ENCODE measurements at places on chromosomes 4 and X.

GRCh38 chr4:53900271-53900649, 164.1 kb downstream of the CHIC2 start:
- no peak for DNase-seq

DNA sequence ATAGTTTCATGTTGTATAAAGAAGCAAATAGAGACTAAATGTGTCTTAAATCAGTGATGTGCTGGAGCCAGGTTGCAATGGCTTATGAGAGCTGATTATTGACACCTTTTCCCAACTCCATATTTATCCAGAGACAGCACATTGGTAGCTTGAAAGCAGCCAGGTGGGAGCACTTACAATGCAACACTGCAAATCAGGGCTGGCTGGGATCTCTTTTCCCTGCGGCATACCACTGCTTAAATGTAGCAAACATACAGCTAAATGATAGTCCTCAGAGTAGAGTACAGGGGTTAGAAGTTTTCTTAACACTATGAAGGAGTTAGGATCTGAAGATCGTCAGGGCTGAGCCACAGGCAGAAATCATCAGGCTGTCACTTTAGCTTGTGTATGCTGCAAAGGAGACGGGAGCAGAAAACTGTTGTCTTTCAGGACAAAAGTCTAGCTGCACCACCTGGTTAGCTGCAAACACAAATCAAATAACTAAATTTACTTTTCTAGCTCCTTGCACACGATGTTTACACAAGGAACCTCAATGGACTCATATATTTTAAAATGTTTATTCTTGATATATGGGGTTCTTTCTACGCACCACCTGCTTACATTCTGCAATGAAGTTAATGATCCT, 527.3 kb downstream of the TLL1 start:
- no peak for DNase-seq

DNA sequence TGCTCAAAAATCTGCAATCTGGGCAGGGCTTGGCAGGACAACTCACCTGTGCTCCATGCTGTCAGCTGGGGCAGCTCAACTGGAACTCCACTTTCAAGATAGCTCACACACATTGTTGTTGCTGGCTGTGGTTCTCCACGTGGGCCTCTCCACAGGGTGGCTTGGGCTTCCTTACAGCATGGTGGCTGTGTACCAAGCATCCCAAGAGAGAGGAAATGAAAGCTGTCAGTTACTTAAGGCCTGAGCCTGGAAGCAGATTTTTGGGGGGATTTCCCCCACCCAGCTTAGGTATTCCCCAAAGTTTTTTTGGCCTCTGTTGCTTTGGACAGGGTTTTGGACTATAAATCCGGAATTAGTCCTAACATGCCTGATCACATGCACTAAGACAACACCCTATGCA, 81.0 kb downstream of the BCOR start:
- DNase-seq, result no peak

GRCh38 chrX:119826399-119826959, 26.3 kb downstream of the UPF3B start:
- no peak for DNase-seq

DNA sequence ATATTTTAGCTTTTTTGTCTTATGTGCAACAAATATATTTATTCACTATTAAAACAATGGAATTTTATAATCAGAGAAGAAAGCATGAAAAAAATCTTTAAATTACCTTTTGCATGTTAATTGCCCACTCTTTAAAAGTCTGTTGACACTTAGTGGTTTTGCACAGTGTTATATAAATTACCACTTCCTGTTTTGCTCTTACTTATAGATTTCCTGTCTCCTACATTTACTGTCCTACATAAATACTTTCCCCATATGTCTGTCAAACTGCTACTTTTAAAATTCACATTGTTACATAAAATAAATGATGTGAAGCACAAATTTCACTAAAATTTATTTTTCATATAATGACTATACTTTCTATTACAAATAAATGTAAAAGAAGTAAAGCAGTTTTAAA, 161.1 kb upstream of the NDST4 start:
- no peak for DNase-seq

GRCh38 chr4:51894059-51894645, 51.2 kb downstream of the DCUN1D4 start:
- DNase-seq, result no peak

- no peak for DNase-seq
Observed at GRCh38 chr4:169094656-169095231, 84.7 kb upstream of the CBR4 start.

GRCh38 chr4:170875868-170876267, 786.1 kb upstream of the AADAT start:
- no peak for DNase-seq

- no peak for DNase-seq
Observed at GRCh38 chr4:169841776-169842175, 84.0 kb upstream of the HPF1 start.

GRCh38 chrX:130295519-130296296, 27.0 kb upstream of the ZNF280C start:
- DNase-seq, result no peak

GRCh38 chr4:174580597-174580996, 58.3 kb upstream of the HPGD start:
- DNase-seq, result no peak

GRCh38 chrX:48597353-48598264, at the start of gene WDR13:
Gene WDR13, plus strand, starts transcription at chrX:48597492. Its CDS starts 505 bp downstream, at chrX:48597997.
- peak; percentile 88 for DNase-seq

GRCh38 chr4:95156452-95156765, 392.4 kb downstream of the UNC5C start:
- no peak for DNase-seq

DNA sequence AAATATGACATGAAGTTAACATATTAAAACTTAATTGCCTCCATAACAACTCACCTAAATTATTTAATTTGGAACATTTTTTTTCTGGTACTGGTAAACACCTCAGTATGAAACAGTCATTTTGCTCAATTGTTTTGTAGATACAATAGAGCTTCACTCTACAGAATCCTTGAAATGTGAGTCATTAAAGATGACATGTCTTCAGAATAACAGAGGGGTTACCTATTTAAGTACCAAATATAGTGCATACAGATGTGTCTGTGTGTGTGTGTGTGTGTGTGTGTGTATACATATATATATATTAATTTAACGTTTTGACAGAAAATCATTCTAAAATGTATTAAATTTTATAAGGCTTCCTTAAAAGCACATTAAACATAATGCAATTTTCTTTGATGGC, 297.6 kb downstream of the INPP4B start:
- no peak for DNase-seq

- DNase-seq, result no peak
Observed at GRCh38 chr4:105594099-105595010, 41.9 kb downstream of the ARHGEF38 start.

DNA sequence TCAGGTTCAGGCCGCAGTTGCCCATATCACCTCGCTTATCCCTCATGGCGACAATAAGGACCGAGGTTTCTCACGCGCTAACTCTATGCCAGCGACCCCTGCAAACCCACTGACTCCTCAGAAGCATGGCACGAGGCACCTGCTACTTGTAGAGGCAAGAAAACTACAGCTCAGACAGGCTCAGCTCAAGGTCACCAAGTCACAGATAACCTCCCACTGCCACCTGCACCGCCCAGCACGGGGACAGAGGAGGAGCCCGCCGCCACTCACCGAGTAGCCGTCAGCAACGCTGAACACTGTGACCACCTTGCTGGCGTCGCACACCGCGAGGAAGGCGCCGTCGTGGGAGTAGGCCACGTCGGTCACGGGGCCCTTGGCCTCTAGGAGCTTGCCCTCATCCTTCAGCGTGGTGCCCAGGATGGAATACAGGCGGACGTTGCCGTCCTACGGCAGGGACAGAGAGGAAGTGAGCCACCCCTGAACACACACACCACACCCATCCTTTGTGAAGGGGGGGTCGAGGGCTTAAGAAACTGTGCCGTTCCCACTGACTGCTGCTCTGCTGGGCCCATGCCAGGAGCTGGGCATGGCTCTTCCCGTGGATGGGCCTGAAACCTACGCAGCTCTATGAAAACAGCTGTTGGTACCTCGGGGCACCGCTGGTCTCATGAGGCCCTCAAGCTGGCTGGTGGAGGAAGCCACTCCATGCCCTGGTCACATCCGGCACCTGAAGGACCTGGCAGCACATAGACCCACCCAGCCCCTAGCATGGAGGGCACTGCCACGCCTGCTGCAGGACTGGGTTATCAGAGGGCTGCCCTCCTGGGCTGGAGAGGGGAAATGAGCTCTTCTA, 38.9 kb downstream of the WDR1 start:
- DNase-seq, result no peak

DNA sequence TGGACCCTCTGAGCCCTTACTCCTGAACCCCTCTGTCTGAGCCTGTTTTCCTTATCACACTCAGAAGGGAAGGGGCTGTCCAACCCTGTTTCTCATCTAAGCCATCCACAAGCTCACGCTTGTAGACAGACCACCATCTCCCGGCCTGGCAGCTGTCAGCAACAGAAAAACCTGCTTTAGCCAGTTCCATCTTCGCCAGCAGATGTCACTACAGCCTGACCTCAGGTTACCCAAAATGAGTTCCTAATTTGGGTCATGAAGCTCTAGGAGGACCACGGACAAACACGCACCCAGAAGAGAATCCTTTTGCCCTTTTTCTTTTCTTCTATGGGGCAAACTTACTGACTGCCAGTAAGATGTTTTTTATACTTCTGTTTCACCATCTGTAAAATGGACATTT, 445.4 kb downstream of the BCOR start:
- no peak for DNase-seq

DNA sequence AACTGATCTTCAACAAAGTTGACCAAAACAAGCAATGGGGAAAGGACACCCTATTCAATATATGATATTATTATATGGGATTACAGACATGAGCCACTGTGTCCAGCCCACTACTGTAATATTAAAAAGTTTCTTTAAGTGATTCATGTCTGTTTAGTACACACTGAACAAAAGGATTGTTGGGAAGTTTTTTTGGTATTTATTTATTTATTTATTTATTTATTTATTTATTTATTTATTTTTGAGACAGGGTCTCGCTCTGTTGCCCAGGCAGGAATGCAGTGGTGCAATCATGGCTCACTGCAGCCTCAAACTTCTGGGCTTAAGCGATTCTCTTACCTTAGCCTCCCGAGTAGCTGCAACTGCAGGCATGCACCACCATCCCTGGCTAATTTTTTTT, 58.4 kb upstream of the PGAM4 start:
- no peak for DNase-seq

GRCh38 chr4:78426972-78427371, 124.6 kb upstream of the ANXA3 start:
- DNase-seq, result no peak

- DNase-seq, result no peak
Observed at GRCh38 chr4:83153417-83153816, 38.9 kb upstream of the PLAC8 start.

- peak; percentile 32 for DNase-seq
Observed at GRCh38 chr4:116480546-116480945, 604.8 kb downstream of the TRAM1L1 start.

GRCh38 chr4:37983951-37984350, 23.8 kb downstream of the PTTG2 start:
- DNase-seq, result no peak

DNA sequence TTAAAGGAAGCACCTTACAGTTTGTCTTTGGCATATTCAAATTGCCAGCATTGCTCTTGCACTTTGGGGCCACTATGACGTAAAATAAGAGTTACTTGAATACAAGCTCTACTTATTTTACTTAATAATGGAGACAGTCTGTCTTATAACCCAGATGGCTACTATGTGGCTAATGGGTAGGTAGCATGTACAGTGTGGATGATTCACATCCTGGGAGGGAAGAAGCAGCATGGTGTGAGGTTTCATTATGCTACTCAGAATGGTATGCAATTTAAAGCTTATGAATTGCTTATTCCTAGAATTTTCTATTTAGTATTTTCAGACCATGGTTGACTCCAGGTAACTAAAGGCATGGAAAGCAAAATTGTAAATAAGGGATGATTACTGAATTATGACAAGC, 761.8 kb upstream of the ATOH1 start:
- no peak for DNase-seq

- DNase-seq, result no peak
Observed at GRCh38 chr4:108205859-108206258, 37.1 kb upstream of the LEF1 start.

- no peak for DNase-seq
Observed at GRCh38 chrX:107827030-107827831, 1.6 kb downstream of the MID2 start.

DNA sequence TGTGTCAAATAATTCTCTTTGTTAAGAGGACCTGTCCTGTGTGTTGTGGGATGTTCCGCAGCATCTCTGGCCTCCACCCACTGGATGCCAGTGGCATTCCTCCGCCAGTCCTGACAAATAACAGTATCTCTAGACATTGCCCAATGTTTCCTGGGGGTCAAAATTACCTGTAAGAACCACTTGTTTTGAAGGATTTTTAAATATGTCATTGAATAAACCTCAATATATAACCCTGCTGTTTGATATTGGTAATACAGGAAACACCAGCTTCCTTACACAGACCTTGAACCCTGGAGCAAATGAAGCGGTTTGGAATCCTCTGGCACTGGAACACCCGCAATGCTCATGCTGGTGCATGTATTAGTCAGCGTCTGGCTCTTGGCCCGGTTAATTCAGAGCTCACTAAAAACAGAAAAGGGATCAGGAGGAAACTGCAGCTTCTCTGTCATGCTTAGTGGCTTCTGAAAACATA, 101.3 kb downstream of the TBL1X start:
- DNase-seq, result peak; percentile 46

GRCh38 chrX:39689376-39690104, 408.2 kb downstream of the BCOR start:
- DNase-seq, result no peak

DNA sequence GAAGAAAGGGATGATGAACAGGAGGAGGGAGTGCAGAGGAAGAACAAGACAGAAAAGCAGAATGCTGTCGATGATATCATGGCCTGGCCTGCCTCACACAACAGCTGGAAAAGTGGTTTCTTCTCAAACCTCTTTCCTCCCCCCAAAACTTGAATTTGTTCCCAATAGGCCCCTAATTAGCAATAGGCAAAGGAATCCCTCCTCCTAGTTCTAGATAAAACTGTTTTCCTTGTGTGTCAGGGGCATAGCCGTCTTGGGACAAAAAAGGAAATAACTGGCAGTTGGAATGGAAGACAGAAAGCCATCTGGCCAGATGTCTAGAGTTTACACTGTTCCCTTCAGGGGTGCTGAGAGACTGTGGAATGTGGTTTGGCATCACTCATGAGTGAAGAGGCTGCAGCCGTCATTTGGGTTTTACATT, 177.8 kb upstream of the C1QTNF7 start:
- no peak for DNase-seq

DNA sequence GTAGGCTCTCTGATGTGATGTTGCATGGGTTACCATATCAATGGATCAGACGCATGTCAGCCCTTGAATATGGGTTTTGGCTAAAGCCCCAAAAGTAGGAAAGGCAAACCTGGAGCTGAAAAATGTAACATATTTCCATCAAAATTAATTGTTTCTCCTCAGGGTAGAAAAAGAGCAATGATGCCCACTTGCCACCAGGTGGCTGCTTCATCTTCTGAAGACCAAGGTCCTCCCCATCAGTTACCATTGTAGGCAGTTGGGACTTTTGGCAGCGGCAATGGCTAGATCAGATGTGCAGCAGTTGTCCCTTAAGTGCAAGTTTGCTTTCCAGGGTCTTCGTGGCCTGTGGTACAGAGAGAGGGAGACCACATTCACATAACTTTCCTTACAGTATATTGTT, 118.2 kb downstream of the NAF1 start:
- DNase-seq, result no peak
